ENCODE measurements at places on chromosomes 13 and 19. TPM values are rescaled to one million over a fixed set of nuclear protein-coding genes. Genes with fewer than 3 reads are reported as not detected.

GRCh38 chr13:113548778-113549621 lies 35.6 kb upstream of the TFDP1 start:
- no peak for DNase-seq
- no peaks in the 10 kb centered on the region for H3K4me1 ChIP-seq
- H3K27ac ChIP-seq = no peak overlapping the region
- no peaks in the 10 kb centered on the region for H3K27me3 ChIP-seq
- no peak overlapping the region for H3K4me3 ChIP-seq

- no peak overlapping the region for H3K27ac ChIP-seq
- peaks cover 2% of the 10 kb centered on the region for H3K27me3 ChIP-seq
Observed at GRCh38 chr13:96027496-96027895, 25.7 kb downstream of the UGGT2 start.

DNA sequence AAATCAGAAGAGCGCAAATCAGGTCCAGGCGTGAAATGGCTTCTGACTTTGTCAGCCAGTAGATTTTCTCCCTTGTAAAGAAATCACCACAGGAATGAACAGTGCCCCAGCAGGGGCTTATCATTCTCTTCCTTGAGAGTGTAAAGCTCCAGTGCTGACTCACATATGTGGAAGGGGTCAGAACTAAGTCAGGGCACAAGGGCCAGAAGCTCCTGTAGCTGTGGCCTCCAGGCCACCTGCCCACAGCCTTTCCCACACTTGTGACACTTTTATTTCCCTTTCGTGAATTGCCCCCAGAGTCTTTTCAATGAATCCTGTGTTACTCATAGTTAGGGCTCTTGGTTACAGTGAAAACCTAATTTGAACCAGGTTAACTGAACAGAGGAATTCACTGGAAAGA lies 99.6 kb downstream of the SUCLA2 start:
- H3K27ac ChIP-seq = no peak overlapping the region
- no peak overlapping the region for H3K4me3 ChIP-seq
- H3K4me1 ChIP-seq = no peaks in the 10 kb centered on the region
- H3K27me3 ChIP-seq = no peaks in the 10 kb centered on the region
- H3K36me3 ChIP-seq = peaks cover 25% of the 10 kb centered on the region

- H3K27me3 ChIP-seq = no peaks in the 10 kb centered on the region
- peaks cover 23% of the 10 kb centered on the region for H3K4me1 ChIP-seq
- H3K4me3 ChIP-seq = no peak overlapping the region
Observed at GRCh38 chr13:100129605-100130004, 40.7 kb downstream of the PCCA start.

GRCh38 chr13:80881942-80882445 lies 541.1 kb upstream of the SPRY2 start:
- no peak overlapping the region for H3K27ac ChIP-seq
- no peaks in the 10 kb centered on the region for H3K27me3 ChIP-seq
- no peaks in the 10 kb centered on the region for H3K4me1 ChIP-seq
- no peaks in the 10 kb centered on the region for H3K36me3 ChIP-seq

DNA sequence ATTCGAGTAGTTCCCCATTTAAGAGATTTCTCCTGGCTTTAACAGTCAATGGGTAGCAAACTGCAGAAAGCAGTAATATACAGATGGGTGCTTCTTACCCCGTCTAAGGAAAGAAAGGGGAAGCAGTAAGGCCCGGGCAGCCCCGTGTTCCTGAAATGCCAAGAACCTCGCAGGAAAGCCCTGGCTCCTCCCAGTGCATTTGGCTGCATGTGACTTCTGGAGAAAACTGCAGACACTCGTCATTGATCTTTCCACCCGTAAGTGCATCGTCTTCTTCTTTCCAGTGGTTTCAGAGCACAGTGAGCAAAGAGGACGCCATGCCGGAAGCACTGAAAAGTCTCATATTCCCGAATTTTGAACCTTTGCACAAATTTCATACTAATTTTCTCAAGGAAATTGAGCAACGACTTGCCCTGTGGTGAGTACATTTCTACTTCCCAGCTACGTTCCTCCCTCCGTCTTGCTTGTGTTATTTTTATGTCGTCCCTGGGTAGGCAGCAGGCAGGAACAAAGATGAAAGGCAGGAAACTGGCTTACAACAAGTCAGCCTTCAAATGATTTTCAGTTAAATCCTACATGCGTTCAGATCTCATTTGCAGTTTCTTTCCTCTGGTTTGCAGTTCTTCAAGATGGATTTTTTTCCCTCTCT lies 165.2 kb downstream of the STK24 start:
- no peak for DNase-seq

- peaks cover 38% of the 10 kb centered on the region for H3K4me1 ChIP-seq
- H3K27me3 ChIP-seq = no peaks in the 10 kb centered on the region
- DNase-seq = no peak
- no peaks in the 10 kb centered on the region for H3K36me3 ChIP-seq
- H3K4me3 ChIP-seq = peak overlapping the region; percentile 87
- H3K27ac ChIP-seq = no peak overlapping the region
Observed at GRCh38 chr13:26255691-26256277, 1.9 kb downstream of the CDK8 start.

DNA sequence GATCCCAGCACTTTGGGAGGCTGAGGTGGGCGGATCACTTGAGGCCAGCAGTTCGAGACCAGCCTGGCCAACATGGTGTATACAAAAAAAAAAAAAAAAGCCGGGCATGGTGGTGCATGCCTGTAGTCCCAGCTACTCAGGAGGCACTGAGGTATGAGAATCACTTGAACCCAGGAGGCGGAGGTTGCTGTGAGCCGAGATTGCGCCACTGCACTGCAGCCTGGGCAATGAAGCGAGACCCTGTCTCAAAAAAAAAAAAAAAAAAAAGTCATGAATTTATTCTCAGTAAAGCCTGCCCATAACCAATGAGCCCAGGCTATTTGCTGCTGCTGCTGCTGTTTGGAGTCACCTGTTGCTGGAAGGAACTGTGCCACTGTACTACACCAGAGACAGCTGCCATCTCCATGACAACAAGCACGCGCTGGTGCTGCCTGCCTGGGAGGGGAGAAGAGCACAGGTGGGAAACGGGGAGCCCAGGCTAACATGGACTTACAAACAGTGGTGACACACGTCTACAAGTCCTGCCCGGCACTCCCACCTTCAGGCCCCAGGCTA lies 11.3 kb downstream of the ZFR2 start:
- no peaks in the 10 kb centered on the region for H3K27me3 ChIP-seq
- H3K27ac ChIP-seq = no peak overlapping the region
- H3K36me3 ChIP-seq = no peaks in the 10 kb centered on the region
- no peak overlapping the region for H3K4me3 ChIP-seq
- no peaks in the 10 kb centered on the region for H3K4me1 ChIP-seq

DNA sequence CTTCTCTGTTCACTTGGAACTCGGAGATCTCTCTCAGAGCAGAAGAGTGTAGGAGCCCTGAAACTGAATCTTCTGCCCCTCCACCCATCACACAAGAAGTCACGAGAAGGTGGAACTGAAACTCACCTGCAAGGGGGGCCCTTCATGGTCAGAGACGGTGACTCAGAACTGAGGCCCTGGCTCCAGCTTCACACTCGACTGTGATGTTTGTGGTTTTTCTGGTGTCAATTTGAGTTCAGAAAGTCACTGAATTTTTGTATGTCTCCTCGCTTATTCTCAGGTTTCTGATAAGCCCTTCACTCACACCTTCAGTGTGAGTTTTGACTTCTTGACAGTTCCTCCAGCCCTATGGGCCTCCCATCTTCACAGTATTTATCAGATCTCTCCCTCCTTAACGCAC lies 23.1 kb downstream of the SIGLEC5 start:
- peaks cover 35% of the 10 kb centered on the region for H3K27me3 ChIP-seq
- peaks cover 2% of the 10 kb centered on the region for H3K36me3 ChIP-seq
- peak; percentile 25 for DNase-seq

GRCh38 chr19:53892301-53892980 lies 10.4 kb downstream of the PRKCG start:
- no peak for DNase-seq
- H3K4me1 ChIP-seq = no peaks in the 10 kb centered on the region
- peaks cover 37% of the 10 kb centered on the region for H3K27me3 ChIP-seq
- no peak overlapping the region for H3K4me3 ChIP-seq
- H3K36me3 ChIP-seq = no peaks in the 10 kb centered on the region

GRCh38 chr13:93151277-93151676 lies 75.3 kb upstream of the GPC6 start:
- H3K27me3 ChIP-seq = peaks cover 3% of the 10 kb centered on the region
- no peaks in the 10 kb centered on the region for H3K4me1 ChIP-seq
- H3K27ac ChIP-seq = no peak overlapping the region
- H3K4me3 ChIP-seq = no peak overlapping the region

DNA sequence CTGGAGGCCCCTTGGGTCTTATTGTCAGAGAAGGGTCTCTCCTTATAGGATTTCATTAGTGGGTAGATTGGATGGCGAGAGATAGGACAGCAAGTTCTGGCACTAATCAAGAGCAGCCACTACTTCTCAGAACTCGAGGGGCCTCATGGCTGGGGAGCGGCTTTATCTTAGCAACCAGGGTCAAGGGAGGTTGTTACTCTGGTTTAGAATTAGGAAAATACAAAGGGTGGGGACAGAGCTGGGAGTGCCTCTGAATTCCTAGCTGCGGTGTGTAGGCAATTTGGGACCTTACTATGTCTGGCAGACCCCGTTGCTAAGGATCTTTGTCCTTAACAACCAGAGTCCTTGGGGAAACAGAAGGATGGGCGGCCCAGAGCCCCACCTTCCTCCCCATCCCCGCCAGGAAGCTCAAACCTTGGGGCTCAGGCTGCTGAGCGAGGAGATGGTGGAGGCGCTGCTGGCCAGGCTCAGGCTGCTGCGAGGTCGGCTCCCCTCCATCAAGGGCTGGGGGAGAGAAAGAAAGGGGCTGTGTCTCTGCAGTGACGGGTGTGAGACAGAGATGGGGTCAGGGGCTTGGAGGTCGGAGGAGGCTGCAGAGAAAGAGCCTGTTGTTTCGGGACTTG lies 1.2 kb downstream of the PLEKHA4 start:
- H3K27me3 ChIP-seq = no peaks in the 10 kb centered on the region
- H3K4me3 ChIP-seq = no peak overlapping the region
- no peaks in the 10 kb centered on the region for H3K36me3 ChIP-seq
- peaks cover 7% of the 10 kb centered on the region for H3K4me1 ChIP-seq

DNA sequence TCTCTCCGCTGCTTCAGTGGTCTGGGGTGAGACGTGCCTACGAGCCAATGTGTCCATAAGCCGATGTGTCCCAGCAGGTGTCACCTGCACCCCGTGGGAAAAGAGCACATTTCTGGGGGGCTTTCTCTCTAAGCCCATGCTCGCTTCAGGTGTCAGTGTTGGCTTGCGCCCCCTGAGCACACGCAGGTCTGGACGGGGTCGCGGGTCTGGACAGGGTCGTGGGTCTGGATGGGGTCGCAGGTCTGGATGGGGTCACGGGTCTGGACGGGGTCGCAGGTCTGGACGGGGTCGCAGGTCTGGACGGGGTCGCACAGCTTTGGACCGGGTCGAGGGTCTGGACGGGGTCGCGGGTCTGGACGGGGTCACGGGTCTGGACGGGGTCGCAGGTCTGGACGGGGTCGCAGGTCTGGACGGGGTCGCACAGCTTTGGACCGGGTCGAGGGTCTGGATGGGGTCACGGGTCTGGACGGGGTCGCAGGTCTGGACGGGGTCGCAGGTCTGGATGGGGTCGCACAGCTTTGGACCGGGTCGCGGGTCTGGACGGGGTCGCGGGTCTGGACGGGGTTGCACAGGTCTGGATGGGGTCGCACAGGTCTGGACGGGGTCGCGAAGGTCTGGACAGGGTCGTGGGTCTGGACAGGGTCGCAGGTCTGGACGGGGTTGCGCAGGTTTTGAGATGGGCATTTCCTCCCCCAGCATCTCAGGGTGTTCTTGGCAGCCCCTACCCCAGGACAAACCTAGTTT lies 24.5 kb upstream of the TFDP1 start:
- H3K27me3 ChIP-seq = no peaks in the 10 kb centered on the region
- DNase-seq = peak; percentile 1
- no peak overlapping the region for H3K27ac ChIP-seq
- no peaks in the 10 kb centered on the region for H3K36me3 ChIP-seq
- peaks cover 4% of the 10 kb centered on the region for H3K4me1 ChIP-seq

The MBD3L2 gene
- total RNA-seq = not detected

The PTPRS gene
- 1.3 TPM for total RNA-seq
